Activated CD8-positive, alpha-beta T cell treated with anti-CD3 and anti-CD28 coated beads, Interleukin-2, amount 10 ng/mL, durations not matched to agents 7 days and 5 days (primary cell): ENCODE measurements at places on chromosomes 3 and 15. TPM values are rescaled to one million over a fixed set of nuclear protein-coding genes. Genes with fewer than 3 reads are reported as not detected.
A peak's percentile ranks its signal among the peaks of the same experiment; 100 is the strongest.

DNA sequence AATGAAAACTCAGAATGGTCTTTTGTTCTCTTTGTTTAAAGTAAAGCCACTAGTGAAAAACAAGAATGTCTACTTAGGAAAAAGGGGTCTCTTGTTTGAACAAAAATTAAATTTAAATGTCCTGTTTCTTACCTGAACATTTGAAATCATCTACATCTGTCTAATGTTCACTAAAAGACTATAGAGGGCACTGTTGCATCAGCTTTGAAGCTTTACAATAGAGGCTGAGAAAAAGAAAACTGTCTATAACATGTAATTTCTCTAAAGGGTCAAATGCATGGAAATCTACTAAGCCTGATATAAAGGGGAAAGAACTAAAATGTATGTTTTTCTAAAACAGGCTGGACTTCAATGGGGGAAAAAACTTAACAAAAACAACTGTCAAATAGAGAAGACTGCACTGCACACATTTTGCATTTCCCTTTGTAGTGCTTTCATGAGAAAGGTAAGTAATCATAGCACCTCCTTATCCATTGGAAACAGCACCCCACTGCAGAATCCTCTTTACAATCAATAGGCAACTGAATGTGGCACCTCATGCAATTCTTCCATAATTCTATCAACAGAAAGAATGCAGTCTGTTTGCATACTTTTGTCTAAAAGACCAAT lies 26.3 kb downstream of the DPH6 start:
- no peak overlapping the region for H3K4me3 ChIP-seq
- H3K4me1 ChIP-seq: no peaks in the 10 kb centered on the region

DNA sequence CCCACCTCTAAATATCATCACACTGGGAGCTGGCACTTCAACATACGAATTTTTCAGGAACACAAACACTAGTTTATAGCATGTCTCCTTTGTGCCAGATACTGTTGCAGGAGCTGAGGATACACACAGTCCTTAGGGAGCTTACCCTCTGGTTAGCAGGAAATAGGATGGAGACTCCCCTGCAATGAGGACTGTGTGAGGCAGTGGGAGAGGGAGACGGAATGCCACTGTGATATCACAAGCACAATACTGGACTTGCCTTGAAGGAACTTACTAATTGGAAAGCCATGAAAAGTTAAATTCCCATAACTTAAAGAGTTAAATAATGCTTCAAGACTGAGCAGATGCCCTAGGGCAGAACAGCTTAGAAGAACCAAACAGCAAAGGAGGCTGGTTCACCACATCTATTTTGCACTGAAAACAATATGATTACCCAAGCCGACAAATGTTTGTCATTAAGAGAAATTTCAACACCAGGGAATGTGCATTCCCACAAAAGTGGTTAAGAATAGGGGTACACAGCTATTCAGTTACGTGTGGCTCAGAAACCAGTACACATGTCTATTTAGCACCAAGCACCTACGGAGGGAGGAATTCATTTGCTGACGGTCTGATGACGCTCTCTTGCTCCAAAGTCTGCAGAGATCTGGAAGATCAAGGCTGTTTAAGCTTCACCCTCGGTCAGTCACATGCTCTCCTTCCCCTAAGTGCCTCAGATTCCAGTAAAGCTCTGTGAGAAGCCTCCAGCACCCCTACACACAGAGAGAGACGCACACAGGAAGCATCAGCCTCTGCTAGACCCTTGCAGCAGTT lies 5.2 kb downstream of the TBC1D2B start:
- DNase-seq: no peak
- peak overlapping the region; percentile 67 for H3K4me3 ChIP-seq
- peaks cover 61% of the 10 kb centered on the region for H3K36me3 ChIP-seq

- H3K36me3 ChIP-seq: no peaks in the 10 kb centered on the region
- H3K4me1 ChIP-seq: no peaks in the 10 kb centered on the region
- H3K27me3 ChIP-seq: no peaks in the 10 kb centered on the region
- H3K27ac ChIP-seq: no peak overlapping the region
- DNase-seq: no peak
Observed at GRCh38 chr15:87748483-87748882, 508.1 kb downstream of the NTRK3 start.

Gene CACNA2D2
- total RNA-seq: 0.78 TPM
